Activated CD4-positive, alpha-beta T cell treated with anti-CD3 and anti-CD28 coated beads for 24 hours (primary cell): ENCODE measurements at places on chromosomes 12 and 14.

- no peak for DNase-seq
Observed at GRCh38 chr12:38279756-38280155, 36.8 kb upstream of the ALG10B start.

- DNase-seq: no peak
Observed at GRCh38 chr12:10067942-10068341, 30.8 kb downstream of the CLEC1A start.

GRCh38 chr12:109561711-109562030, 11.6 kb downstream of the MMAB start:
- DNase-seq: no peak

GRCh38 chr12:82805812-82806497, 119.2 kb downstream of the TMTC2 start:
- no peak for DNase-seq

- DNase-seq: no peak
Observed at GRCh38 chr14:104202259-104203070, 64.1 kb downstream of the KIF26A start.

GRCh38 chr14:33717866-33718265, 233.0 kb downstream of the EGLN3 start:
- DNase-seq: no peak

- no peak for DNase-seq
Observed at GRCh38 chr12:108635201-108635996, 1.7 kb upstream of the SELPLG start.

DNA sequence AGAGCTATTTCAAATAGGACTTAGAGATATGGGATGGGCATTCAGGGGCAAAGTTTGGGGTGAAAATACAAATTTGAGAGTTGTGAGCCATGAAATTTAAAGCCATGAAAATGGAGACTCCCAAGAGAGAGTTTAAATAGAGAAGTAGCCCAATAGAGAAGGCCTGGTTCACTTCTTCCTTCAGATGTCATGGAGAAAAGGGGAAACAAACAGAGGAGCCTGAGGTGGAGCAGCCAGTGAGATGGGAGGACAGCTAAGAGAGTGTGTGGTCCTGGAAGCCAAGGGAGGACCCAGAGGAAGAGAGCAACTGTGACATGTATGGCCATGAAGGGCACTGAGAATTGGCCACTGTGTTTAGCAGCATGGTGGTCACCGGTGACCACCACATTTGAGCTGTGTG, 12.3 kb upstream of the DYNLL1 start:
- DNase-seq: no peak

GRCh38 chr14:81729622-81730021, 196.0 kb upstream of the SEL1L start:
- no peak for DNase-seq

DNA sequence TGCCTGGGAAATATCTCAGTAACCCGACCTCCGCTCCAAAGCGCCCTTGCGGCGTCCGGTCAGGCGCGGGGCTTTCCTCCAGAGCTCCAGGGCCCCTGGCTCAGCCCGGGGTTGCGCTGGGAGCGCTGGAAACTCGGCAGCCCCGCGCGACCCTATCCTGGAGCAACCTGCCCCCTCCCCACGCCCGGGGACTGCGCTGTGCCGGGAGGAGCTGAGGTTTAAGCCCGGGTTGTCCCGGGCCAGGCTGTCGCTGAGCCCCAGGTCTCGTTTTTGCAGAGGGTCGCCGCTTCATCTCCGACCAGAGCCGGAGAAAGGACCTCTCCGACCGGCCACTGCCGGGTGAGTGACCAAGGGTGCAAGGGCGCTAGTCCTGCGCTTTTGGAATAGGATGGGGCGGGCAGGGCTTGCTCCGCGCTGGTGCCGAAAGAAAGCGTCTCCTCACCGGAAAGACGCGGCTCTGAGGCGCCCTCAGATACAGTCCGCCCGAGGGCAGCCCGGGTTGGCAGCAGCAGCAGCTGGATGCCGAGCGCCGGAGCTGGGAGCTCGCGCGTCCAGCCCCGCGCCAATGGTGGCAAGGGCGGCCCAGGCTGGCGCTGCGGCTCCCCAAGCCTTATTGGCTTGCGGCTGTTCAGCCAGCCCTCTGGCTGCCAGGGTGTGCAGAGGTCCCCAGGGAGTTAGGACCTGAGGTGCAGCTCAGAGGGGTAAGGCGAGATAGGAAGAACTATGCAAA, 1.5 kb downstream of the SPX start:
- DNase-seq: peak; percentile 38

GRCh38 chr12:7709969-7710675, 1.1 kb upstream of the DPPA3 start:
- no peak for DNase-seq

- DNase-seq: no peak
Observed at GRCh38 chr12:1277905-1278304, 286.9 kb downstream of the ERC1 start.

DNA sequence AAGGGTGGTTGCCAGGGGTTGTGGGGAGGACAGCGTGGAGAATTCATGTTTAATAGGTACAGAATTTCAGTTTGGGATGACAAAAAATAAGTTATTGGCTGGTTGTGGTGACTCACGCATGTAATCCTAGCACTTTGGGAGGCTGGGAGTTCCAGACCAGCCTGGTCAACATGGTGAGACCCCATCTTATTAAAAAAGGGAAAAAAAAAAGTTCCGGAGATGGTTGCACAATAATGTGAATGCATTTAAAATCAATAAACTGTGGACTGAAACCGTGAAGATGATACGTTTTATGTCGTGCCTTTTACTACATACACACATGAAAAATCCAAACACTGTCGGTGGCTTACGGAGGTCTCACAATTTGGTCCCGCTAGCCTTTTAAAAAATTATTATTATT, 20.5 kb downstream of the GALNT6 start:
- no peak for DNase-seq
